ENCODE measurements at places on chromosomes 12 and 14.

- DNase-seq, result no peak
Measured at GRCh38 chr12:85927166-85927565, 53.1 kb downstream of the NTS start.

GRCh38 chr14:65826946-65827345 is 414.4 kb downstream of the FUT8 start:
- DNase-seq, result no peak

DNA sequence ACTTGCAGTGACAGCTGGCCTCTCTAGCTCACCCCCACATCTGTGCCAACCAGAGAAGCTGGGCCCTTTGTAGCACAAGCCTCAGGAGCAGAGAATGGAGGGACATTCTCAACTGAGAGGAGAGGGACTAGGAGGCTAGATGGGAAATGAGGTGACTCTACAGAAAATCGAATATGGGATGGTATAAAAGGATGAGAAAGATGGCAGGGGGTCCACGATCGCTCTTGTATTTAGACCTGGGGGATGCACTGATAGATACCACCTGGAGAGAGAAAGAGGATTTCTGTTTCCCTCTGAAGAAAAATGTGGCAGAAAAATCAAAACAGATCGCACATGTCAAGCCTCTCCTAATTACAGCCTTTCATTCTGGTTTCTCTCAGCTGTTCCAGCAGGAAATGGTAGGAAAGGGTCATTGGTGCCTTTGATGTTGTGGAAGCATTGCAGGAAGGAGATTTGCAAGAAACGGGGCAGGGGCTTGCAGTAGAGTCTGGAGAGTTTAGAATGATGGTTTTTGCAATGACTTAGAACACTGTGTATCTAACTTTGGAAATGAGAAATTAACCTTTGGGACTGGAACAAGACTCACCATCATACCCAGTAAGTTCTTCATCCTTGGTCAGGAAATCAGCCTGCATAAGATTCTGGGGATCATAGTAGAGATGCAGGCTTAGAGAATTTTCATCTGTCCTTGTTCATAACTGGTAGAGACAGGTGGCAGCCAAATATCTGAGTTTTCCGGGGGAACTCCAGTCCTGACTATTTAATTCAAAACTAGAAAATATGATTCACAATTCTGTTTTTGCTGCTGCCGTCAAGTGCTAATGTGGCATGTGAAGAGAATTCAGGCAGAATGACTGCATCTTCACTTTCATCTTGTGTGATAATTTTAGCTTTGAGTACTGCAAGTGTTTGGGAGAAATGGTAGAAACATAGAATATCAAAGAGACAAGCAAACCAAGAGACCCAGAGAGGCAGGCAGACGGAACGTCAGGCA is 98.8 kb downstream of the DAD1 start:
- DNase-seq, result no peak

DNA sequence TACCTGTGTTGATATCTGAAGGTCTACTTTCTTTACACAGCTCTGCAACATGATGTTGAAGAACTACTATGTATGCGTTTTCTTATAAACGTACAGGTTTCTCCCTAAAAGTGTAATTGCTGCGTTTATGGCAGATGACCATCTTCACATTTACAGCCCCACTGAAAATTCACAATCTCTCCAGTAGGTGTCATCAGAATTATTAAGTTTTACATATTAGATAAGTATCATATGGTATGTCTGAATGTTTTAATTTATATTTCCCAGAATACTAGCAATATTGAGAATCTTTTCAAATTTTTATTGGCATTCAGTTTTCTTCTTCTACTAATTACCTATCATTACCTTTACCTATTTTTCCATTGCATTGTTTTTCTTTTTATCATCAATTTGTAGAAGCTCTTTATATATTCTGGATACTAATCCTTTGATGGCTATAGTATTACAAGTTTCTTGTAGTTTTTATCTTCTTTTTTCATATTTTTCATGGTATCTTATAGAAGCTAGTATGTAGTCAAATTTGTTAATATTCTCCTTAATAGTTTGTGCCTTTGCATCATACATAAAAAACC is 123.5 kb downstream of the CAPZA3 start:
- no peak for DNase-seq

GRCh38 chr14:101028971-101029667 is 125.6 kb upstream of the RTL1 start:
- DNase-seq, result no peak

DNA sequence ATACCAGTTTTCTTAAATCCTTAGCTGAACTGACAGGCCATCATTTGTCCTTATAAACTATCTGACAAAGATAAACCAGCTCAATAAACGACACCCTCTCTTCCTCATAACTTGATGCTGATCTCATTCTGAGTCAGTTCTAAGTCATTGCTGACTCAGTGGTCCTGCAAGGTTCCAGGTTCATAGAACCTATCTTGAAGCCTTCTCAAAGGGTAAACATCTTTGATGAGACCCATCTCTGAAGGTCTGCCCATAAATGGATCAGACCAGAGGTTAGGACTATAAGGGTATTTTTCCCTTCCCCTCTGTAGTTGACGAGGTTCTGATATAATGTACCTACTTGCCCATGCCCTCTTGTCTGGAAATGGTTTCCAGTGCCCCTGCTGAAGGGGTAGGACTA is 11.9 kb downstream of the NAA25 start:
- no peak for DNase-seq

GRCh38 chr12:40819436-40820108 is 127.3 kb downstream of the CNTN1 start:
- DNase-seq, result no peak

- DNase-seq, result no peak
Measured at GRCh38 chr12:23686095-23686494, 263.4 kb downstream of the SOX5 start.

Data from NCI-H1048 (cell line).